T-cell (primary cell): ENCODE measurements at places on chromosomes 13 and 19.

GRCh38 chr19:18274781-18275356 lies 617 bp upstream of the IQCN start:
- no peak overlapping the region for H3K4me3 ChIP-seq
- no peaks in the 10 kb centered on the region for H3K27me3 ChIP-seq
- DNase-seq: no peak
- peaks cover 10% of the 10 kb centered on the region for H3K36me3 ChIP-seq
- no peak overlapping the region for H3K27ac ChIP-seq

- no peaks in the 10 kb centered on the region for H3K27me3 ChIP-seq
- no peaks in the 10 kb centered on the region for H3K4me1 ChIP-seq
- no peak overlapping the region for H3K27ac ChIP-seq
- DNase-seq: no peak
- H3K36me3 ChIP-seq: no peaks in the 10 kb centered on the region
These were observed 32.9 kb upstream of the SLC15A1 start for GRCh38 chr13:98785405-98785804.

GRCh38 chr19:14066134-14066533 lies 4.3 kb upstream of the PALM3 start:
- H3K27me3 ChIP-seq: no peaks in the 10 kb centered on the region
- H3K36me3 ChIP-seq: no peaks in the 10 kb centered on the region
- H3K4me3 ChIP-seq: no peak overlapping the region
- no peaks in the 10 kb centered on the region for H3K4me1 ChIP-seq

- H3K27ac ChIP-seq: no peak overlapping the region
- H3K27me3 ChIP-seq: no peaks in the 10 kb centered on the region
- no peaks in the 10 kb centered on the region for H3K36me3 ChIP-seq
- no peak overlapping the region for H3K4me3 ChIP-seq
- no peak for DNase-seq
These were observed 2.1 kb upstream of the CA11 start for GRCh38 chr19:48648134-48648533.

DNA sequence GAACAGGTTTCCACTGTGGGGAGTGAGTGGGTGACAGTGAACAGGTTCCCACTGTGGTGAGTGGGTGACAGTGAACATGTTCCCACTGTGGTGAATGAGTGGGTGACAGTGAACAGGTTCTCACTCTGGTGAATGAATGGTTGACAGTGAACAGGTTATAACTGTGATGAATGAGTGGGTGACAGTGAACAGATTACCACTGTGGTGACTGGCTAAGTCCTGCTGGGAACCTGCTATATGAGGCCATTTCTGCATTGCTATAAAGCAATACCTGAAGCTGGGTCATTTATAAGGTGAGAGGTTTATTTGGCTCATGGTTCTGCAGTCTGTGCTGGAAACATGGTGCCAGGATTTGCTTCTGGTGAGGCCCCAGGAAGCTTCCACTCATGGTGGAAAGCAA lies 637.1 kb downstream of the UQCRFS1 start:
- no peaks in the 10 kb centered on the region for H3K27me3 ChIP-seq
- H3K4me1 ChIP-seq: no peaks in the 10 kb centered on the region
- DNase-seq: no peak
- H3K4me3 ChIP-seq: no peak overlapping the region
